ENCODE measurements at places on chromosomes 4 and X.
A peak's percentile ranks its signal among the peaks of the same experiment; 100 is the strongest.

DNA sequence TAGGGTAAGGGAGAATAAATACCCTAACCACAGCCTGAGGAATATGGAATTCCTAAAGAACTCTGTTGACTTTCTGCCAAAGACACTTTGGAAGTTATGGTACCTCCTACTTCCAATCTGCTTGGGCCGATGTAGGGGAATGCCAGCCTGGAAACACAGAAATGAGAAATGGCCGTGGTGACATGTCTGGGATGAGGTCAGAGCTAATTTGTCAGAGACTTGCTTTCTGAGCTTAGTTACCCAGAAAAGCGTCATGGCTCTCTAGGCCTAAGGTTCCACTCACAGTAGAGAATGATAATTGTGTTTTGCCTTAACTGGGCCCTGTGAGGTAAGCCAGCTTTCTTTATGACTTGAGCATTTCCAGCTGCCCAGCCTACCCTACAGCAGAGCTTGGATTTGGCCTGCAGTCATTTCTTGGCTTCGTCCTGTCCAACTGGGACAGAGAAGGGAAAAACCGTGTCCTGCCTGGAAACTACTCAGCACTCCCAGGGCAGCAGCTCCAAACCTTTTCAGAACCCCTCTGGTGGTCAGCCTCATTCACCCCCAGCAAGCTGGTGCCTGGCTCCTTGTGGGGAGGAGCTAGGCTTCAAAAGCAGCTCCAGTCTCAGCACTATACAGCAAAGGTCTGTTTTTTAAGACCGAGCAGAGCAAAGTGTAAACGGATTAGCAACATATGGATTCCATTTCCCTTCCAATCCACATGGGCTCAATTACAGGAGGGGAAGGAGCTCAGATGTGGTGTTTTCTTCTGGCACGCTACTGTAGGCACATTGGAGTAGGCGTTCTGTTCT lies 92.3 kb downstream of the RLIM start:
- no peak for DNase-seq

DNA sequence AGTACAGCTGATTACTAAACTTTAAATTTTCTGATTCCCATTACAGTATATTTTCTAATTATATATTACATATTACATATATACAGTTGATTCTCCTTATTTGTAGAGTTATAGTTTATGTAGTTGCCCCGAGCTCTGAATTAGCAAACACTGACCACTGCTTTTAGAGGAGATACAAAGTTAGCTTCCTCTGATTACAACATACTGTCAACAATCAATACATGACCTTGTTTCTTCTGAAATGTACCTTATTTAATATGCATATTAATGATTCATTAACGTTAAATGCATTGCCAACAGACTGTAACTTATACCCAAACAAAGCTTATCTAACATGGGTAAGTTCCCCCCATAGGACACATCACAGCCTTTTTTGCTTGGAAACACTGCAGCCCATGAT lies 81.5 kb downstream of the ATP10D start:
- DNase-seq, result no peak

DNA sequence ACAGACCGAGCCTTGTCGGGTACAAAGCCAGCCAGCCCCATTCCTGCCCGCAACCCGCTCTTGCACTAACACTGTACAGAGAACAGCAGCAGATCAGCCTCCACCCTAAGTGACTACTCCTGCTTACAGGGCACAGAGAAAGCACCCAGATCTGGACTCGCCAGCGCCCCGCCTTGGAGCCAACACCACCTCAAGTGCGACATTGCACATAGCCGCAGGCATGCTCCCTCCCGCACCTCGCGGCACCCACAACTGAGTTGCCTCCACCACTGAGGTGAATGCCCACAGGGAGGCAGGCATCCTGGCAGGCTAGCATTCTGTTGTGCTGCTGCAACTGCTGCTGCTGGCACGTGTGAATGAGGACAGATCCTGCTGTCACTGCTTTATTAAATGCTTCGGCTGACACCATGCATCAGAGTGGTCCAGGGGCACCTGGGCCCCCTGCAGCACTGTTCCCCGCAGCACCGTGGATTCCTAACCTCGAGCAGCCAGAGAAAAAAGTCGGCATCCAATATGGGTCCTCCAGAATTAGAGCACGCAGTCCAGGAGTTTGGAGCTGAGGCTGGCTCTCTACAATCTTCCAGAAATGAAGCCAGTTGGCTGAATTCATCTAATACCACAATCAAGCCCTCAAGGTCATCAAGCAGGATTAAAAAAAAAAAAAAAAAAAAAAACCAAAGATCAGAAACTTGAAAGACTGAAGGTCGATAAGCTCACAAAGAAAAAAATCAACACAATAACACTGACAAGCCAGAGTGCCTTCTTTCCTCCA lies 352.9 kb downstream of the GASK1B start:
- DNase-seq, result no peak

DNA sequence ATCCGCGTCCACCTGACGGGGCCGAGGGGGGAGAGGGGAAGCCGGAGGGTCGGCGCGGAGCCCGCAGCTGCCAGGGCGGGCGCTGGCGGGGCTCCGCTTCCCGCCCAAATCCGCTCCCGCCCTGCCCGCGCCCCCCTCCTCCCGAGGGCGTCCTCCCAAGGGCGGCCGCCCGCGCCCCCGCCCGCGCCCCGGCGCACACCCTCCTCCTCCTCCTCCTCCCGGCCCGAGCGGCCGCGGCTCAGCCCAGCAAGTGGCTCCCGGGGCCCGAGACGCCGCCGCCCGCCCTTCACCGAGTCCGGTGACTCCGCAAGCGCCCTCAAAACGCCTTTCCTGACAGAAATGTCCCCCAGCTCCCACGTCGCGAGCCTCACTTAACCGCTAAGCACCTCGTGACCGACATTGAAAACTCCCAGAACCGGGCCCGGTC lies 487 bp downstream of the HMGB2 start:
- DNase-seq, result peak; percentile 26

DNA sequence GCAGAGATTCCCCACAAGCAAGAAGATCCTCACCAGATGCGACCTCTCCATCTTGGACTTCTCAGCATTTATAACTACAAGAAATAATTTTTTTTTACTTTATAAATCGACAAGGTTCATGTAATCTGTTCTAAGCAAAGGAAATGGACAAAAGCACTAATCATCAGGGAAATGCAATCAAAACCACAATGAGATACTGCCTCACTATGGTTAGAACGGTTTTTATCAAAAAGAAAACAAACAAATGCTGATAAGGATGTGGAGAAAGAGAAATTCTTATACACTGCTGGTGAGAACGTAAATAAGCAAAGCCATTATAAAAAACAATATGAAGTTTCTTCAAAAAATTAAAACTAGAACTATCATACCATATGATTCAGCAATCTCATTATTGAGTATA lies 1382.6 kb downstream of the ARAP2 start:
- no peak for DNase-seq

- no peak for DNase-seq
Observed at GRCh38 chr4:165522050-165522449, 143.2 kb downstream of the CPE start.

GRCh38 chr4:89434364-89434988 lies 126.9 kb upstream of the GPRIN3 start:
- DNase-seq, result peak; percentile 47

GRCh38 chr4:40555176-40555900 lies 74.3 kb downstream of the RBM47 start:
- DNase-seq, result no peak

DNA sequence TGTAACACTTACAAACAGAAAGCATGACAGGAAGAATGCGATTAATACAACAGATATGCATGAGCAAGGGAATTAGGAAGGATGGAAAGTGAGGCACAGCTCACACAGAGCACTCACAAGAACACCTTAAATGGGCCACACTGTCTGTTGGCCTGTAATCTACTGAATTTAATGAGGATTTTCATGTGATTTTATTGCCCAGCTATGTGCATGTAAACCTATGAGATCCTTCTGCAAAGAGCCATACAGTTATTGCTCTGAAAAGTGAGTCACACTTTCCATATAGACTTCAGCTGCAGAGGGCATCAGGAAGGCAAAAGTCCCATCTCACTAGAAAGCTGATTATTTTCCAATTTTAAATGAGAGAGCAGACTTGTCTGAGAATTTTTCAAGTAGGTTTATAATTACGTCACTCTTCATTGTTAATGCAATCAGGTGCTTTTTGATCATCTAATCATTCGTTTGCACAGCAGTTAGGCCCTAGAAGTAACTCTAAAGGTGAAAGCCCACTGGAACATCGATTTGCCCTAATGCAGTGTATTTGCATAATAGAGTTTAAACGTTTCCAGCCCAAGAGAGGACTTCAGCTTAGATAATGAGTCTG lies 832.7 kb upstream of the INTU start:
- no peak for DNase-seq

- no peak for DNase-seq
Observed at GRCh38 chr4:19241895-19242294, 1009.8 kb upstream of the SLIT2 start.

DNA sequence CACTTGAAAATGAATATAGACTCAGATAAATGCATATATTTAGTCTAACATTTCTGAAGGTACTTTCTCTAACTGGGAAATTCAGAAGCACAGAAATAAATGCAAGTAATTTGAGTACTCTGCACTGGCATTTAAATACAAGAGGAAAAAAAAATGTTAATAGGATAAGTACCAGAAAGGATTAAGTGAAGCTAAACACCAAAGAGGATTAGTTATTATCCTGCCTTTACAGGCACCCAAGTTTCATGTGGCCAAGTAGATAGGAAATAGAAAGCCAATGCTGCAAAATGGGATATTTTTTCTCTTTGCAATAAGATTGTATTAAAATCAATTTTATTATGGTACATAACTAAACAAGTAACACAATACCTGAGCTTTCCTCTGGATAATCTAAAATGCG lies 762.5 kb downstream of the PCDH7 start:
- DNase-seq, result no peak

DNA sequence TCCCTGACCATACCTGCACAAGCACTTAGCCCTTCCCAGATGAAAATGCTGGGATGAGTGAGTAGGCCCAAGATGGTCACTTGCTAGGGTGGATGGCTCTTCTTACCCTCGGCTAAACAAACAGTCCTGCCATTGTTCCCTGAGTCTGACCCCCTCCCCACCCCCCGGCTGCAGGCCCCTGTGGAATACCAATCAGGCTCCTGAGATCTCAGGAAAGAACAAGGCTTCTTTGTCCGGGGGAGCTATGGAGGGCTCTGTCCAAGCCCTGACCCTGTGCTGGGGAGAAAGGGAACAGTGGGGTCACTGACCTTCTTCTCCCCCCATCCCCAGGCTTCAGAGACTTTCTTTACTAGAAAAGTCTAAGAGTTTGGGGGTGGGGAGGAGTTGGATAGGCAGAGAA lies 6.0 kb downstream of the PLP1 start:
- no peak for DNase-seq

DNA sequence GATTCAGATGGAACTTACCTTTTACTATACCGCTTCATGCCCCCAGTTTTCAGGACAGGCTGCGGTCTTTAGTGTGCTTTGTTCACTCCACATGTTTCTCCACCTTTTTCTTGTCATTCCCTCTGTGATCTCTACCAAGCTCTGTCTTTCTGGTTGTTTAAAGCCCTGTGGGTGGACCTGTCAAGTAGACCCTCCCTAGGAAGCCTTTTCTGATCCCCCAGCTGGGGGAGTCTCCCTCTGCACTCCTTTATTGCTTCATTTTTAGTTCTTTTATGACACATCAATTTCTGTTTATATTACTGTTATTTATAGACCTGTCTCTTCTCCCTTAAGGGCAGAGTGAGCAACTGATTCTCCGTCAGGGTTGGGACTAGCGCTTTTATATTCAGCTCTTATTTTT lies 150.2 kb downstream of the C4orf33 start:
- DNase-seq, result no peak

DNA sequence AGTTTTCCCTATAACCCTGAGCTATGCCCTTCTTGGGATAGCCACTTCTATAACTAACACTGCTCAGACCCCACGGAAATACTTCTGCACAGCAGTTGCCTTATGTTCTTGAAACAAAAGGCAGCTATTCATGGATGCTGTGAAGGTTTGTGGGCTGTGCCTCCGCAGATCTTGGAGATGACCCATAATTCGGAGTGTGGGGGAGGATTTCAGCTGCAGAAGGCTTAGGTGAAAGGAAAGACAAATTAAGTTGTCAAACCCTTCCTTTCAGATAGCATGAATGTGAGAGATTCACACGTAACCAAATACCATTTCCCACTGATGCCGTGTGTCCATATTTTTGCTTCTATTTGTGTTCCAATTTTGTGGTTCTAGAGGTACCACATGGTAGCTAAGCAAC lies 38.1 kb upstream of the NYX start:
- no peak for DNase-seq

DNA sequence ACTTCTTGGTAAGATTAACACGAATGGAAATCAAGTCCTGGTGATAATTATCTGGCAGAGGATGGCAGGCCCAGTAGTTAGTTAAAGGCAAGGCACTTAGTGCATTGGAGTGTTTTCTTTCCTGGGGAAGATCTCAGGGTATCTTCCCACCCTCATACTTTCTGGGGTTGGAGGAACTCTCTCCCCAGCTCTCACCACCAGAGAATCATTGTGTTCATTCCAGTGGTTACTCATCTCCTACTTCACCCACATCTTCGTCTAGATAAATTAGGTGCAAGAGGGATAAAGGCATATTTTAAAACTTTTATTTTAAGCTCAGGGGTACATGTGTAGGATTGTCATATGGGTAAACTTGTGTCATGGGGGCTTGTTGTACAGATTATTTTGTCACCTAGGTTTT lies 67.5 kb upstream of the SH3RF1 start:
- no peak for DNase-seq

DNA sequence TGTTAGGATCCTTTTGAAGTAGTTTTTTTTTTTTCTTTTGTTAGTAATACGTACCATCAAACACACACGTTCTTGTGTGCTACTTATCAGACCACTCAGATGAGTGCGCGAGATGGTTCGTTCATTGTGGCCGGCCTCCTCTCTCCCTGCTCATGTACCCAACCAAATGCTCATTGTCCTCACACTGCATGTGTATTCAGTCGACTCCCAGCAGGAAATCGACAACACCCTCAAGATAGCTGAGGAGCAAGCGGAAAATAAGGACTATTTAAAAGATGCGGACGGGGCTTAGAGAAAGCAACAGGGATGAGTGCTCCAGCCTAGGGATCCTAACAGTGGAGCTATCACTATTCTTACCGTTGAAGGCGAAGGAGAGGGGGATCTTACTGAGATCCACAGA lies 72.9 kb upstream of the GUCY1A1 start:
- DNase-seq, result no peak

DNA sequence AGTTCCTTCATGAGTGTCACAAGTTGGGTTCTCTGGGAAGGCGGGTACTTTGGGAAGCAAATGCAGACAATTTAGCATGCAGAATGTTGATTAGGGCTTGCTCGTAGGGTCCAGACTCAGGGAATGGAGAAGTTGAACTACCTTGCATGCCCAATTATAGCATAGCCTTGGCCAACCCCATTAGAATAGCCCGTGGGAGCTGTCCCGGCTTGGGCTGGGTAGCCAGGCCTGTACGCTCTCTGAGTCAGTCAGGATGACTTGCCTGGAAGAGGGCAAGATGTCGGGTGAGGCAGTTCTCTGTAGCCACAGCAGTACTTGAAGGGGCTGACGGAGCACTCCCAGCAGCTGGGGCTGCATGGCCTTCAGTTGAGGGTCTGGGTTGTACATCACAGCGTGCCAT lies 19.5 kb downstream of the KIAA0232 start:
- DNase-seq, result no peak

GRCh38 chrX:49876750-49877149 lies 2.5 kb upstream of the USP27X start:
- peak; percentile 34 for DNase-seq

- DNase-seq, result no peak
Observed at GRCh38 chrX:14398725-14399124, 130.6 kb upstream of the GLRA2 start.

Data from NCI-H1417 (cell line).